ENCODE measurements at places on chromosomes 5 and 9.

- DNase-seq, result no peak
Measured at GRCh38 chr5:156096259-156096658, 230.7 kb upstream of the SGCD start.

- DNase-seq, result no peak
Measured at GRCh38 chr5:36740259-36740898, 134.0 kb downstream of the SLC1A3 start.

GRCh38 chr5:71533142-71533541 is 54.0 kb upstream of the MCCC2 start:
- DNase-seq, result no peak

DNA sequence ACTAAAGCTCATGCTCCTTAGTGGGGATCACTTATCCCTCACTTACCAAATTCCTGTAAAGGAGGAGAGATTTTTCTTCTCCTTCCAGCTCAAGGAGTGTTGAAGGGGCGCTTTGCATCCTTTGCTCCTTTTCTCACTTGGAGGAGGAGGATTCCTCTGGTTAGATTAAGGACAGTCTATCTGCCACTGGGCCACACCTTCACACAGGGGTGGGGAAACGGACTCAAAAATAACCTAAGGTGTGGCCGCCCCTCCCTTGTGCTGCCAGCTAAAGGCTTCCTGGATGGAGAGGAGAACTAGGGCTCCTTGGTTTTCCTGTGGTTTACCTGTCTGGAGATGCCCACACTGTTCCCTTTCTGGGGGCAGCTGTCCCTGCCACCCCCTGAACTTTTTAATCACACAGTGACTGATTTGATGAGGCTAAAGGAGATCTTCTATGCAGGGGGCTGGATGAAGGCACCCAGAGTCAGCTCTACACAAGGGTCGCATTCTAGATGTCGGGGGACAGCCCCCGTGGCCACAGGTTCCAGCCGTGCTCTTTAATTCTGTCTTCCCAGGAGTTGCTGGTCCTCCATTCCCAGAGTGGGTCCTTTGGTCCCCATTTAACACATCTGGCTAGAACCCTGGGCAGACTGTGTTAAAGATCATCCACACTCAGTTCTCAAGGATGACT is 14.4 kb downstream of the GLRX start:
- DNase-seq, result no peak

DNA sequence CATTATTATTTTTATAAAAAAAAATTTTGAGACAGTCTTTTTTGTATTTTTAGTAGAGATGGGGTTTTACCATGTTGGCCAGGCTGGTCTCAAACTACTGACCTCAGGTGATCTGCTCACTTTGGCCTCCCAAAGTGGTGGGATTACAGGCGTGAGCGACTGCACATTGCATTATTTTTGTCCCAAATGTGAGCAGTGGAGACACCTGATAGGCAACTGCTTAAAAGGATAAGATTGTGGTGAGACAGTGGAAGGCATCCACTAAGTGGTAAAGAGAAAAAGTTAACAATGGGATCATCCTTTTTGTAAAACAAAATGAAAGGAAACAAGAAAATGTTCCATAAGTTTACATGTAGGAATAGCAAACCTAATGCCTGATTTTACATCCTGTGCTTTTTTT is 2.0 kb upstream of the CENPH start:
- DNase-seq, result no peak

DNA sequence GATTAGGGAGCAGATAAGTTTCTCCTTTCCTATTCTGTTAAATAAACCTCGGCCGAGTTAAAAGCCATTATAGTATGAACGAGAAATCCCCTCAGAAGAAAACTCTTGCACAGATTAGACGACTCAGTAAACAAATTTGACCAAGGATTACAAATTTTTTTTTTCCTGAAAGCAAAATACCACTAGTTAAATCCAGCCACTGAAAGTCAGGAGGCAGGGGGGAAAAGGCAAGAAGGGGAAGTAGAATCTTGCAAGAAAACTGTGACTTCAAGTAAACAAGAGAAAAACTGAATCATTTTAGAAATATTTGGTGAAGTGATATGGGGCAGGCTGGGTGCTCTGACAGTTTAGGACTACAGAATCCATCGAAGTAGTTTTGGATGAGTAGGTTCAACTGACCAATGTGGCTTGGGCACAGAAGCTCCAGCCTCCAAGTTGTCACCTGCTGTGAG is 251.0 kb downstream of the DENND1A start:
- no peak for DNase-seq

All from upper lobe of left lung (tissue), 6 donors.